ENCODE measurements at places on chromosomes 6 and 20.

- DNase-seq, result no peak
These were observed 2.4 kb downstream of the TCF21 start for GRCh38 chr6:133891149-133891926.

DNA sequence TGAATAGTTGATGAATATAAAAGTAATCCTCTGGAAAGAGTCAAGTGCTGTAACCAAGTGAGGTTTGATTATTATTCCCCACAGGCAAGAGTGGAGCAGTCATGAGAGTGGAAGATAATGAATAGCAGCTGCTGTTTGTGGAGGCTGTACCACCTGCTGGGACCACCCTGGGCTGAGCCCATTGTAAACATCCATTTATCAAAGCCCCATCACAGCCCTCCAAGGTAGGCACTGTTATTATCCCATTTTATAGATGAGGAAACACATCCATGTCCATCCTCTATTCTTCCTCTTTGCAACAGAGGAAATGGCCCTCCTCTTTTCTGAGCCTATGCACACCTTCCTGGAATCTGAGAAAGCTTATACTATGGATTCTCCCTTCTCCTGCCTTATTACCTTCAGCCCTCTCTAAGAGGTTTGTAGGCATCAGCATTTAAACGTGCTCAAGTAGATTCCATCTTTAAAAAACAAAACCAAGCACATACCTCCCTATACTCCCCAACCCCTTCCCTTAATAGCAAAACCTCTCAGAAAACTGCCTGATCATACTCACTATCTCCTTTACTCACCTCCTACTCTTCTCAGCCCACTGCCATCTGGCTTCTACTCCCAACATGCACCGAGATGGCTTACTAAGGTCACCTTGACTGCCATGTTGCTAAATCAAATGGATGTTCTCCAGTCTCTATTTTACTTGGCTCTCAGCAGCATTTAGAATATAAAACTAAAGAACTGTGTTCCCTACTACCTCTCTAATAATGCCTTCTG is 37.1 kb downstream of the CDH22 start:
- no peak for DNase-seq

- DNase-seq, result no peak
These were observed 695.3 kb downstream of the MAFB start for GRCh38 chr20:39993742-39994141.

DNA sequence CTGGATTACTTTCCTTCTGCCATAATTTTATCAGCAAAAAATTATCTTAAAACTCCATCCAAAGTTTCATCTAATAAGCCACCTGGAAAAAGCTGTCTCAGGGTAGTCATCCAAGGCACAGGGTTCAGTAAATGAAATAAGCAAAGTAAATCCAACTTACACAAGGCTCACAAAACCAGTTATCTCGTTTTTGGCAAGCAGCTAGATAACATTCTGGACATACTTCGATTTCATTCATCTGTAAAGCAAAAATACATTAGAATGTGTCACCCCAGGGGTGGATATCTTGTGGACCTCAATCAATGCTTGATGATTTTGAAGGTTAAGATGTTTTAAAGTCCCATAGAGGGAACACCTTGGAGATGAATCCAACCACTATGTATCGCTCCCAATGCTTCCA is 73.1 kb downstream of the ZMYND8 start:
- no peak for DNase-seq

Measured in NCI-H2107 (cell line).